ENCODE measurements at places on chromosomes 16 and 17.

DNA sequence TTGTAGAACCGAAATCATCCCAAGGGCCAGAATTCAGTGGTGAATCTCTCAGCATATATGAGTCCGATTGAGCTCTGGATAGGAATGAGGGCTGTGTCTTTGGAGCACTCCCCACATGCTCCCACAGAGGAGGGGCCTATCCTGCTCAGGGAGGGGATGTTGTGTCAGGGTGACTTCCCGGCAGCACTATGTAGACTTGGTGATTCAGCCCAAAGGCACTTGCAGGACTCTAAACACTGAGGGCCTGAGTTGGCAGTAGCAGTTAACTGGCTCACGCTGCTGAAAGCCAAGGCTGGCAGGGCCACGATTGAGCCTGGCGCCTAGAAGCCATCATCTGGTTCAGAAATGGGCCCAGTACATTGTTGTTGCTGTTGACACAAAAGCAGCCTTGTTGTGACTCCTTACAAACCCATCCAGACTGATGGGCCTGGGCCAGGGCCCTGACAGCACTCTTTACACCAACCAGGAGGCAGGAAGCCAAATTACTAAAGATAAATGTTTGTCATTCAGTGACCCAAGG is 31.9 kb downstream of the NMT1 start:
- DNase-seq, result no peak

DNA sequence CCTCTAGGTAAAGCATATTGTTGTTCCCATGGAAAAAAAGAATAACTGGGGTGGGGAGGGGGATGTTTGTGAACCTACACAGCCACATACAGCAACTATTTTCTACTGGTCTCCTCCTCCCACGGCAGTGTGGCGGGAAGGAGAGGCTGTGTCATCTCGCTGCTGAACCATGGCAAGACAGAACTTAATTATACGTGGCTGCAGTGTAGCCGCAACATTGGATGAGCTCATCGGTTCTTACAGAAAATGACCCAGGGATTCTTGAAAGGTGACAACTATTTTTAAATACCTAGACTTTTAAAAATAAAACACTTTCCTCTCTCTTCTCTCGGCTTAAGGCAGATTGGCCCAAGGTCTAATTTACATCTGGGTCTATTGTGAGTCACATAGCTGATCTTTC is 19.8 kb upstream of the TEKT3 start:
- DNase-seq, result no peak

DNA sequence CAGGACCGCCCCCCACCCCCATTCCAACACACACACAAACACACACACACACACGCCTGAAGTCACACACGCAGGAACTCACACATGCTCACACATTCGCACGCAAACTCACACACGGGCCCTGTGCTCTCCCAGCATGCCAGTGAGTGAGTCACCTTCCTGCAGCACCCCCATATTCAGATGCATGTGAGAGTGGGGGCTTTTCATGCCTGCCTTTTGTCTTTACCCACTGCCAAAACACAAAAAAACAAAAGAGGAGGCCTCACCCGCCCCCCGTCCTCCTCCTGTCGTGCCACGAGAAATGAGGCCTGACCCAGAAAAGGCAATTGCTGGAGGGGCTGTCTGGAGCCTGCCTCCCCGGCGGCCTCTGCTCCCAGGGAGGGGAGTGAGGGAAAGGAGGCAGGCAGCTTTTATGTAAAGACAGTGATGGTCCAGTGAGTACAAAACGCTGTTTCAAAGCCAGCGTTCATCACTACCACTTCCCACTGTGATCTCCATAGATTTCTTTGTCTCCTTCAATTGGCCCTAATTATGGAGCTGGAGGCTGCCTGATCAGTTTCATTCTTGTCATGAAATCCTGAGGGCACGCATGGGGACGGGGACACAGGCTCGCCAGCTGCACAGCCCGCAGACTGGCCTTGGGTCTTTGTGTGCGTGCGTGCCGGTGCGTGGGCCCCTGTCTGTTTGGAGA is 29.5 kb upstream of the GSE1 start:
- no peak for DNase-seq

DNA sequence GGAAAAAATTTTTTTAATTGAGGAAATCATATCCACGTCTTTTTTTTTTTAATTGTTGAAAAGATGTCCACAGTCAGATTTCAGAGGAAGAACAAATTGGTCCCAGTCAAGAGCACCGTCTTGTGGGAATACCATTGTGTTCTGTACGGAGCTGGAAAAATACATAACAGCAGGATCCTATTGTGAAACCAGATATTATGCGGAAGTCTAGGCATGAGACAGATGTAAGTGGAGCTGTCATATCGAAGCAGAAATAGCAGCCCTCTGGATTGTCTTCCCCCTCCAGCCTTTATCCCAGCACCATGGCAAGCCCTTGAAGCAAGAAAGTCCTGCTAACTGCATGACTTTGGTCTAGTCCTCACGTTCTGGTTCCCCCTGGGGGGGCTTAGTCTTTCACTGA is 391.6 kb upstream of the ASIC2 start:
- no peak for DNase-seq

- DNase-seq, result no peak
Measured at GRCh38 chr17:47735536-47736011, 2.5 kb downstream of the TBX21 start.

DNA sequence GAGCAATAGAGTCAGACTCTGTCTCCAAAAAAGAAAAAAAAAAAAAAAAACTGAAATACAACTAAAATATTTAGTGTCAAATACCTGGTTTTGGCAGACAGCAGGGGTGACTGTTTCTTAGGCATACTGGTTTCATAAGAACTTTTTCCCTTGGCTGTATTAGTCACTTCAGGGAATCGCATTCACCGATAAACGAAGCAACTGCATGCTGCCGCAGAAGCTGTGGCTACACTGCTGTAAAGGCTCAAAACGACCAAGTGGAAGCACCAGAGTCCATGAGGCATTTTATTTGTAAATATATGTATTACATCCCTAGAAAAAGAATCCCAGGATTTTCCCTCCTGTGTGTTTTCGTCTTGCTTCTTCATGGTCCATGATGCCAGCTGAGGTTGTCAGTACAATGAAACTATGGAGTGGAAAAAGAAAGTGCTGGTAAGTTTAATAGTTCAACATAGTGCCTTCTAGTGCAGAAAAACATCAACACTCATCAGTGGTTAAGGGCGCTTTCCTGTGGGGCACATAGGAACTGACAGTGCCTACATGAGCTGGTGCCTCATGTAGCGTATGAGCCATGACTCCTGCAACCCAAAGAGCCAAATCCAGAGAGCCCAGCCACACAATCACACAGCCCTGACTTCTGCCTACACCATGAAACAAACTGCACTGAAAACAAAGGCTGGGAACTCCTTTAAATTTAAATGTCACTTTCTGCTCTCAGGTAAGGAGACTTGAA is 7.3 kb downstream of the RPS15A start:
- DNase-seq, result no peak

DNA sequence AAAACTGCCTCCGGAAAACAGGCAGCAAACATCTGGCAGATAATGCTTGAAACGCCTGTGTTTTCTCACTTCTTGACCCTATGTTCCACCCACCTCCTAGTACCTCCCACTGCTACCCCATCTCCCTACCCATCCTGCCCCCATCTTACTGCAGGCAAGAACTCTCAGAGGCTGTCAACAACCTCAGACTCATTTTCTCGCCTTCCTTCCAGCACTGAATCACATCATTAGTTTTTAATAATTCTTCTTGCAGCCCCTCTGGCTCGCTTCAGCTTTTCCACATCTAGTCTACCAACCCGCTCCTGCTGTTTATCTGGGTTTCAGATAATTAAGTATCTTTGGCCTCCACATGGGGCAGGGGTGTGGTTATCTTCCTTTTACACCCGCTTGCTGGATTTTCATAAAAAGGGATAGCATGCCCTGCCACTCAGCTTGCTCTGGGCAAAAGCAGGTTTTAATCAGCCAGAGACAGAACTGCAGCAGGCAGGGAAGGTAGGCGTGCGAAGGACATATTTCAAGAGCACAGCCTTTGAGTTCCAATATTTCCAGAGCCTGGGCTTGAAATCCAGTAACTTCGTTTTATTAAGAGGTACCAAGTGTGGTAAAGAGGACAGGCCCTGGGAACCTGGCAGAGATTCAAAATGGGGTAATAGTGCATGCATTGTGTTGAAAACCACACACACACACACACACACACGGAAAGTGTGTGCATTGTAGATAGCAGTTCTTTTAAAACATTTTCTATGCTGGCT is 87.5 kb downstream of the BMERB1 start:
- no peak for DNase-seq

GRCh38 chr17:45828582-45829133 is 16.0 kb upstream of the SPPL2C start:
- DNase-seq, result no peak

GRCh38 chr17:69142175-69142802 is 594 bp upstream of the ABCA6 start:
- no peak for DNase-seq

- DNase-seq, result no peak
Measured at GRCh38 chr16:87569601-87570571, 32.4 kb upstream of the JPH3 start.

GRCh38 chr16:72474501-72475123 is 302.7 kb upstream of the PMFBP1 start:
- no peak for DNase-seq

DNA sequence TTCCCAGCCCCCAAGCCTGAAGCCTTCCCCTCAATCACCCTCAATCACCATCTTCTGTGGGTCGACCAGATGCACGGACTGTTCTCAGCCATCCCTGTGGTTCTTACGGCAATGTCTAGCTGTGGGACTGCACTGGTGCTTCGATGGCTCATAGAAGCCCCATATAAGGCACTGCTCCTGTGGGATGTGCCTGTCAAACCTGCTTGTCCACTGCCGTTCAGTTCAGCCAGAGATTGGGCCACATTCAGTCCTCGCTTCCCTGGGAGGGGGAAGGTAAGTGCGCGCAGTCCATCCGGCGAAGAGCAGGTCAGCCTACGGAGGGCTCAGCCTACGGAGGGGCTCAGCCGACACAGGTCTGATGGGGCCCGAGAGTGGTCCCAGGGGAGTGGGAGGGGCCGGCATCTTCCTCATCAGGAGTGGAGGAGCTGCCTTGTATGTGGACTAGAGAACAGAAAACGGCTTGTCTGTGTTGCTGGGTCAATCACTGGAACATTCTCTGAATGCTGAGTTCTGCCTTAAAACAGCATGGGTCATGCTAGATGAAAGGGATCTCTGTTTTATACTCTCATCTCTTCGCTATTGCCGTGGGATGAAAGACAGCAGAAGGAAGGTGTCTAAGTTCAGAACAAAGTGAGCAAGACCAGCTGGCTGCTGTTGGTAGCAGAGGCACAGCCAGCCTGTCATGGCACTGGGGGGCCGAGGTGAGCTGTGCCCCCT is at the start of gene CARD14:
Gene CARD14 (plus strand): TSS at position 247 of the 717 bp plus-strand sequence. CDS start 11,409 bp downstream, outside the sequence.
- DNase-seq, result no peak

DNA sequence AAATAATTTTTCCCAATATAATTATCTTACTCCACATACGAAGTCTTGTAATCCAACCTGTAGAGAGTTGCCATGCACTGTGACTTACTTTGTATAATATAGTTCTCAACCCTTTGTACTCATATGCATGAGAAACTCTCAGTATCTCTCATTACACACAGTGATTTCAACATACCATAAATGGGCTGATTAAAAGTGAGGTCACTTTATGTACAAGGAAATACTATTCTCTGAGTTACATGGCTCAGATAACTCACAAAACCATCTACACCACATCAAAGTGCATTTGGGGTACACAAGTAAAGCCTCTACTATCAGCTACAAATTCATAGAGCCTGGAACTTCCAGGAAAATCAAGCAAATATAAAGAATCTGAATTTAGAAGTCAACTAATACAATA is 27.9 kb downstream of the SLFN12 start:
- DNase-seq, result no peak

- no peak for DNase-seq
Measured at GRCh38 chr17:2309338-2310154, 5.8 kb downstream of the SRR start.

GRCh38 chr16:11202260-11203091 is 53.5 kb downstream of the SOCS1 start:
- DNase-seq, result no peak

- no peak for DNase-seq
Measured at GRCh38 chr17:77604301-77604972, 354.1 kb upstream of the TNRC6C start.
